Activated CD8-positive, alpha-beta memory T cell treated with anti-CD3 and anti-CD28 coated beads for 1 hour (primary cell): ENCODE measurements at places on chromosomes 2 and 18.

- DNase-seq = no peak
Measured at GRCh38 chr2:230178546-230179485, 41.0 kb downstream of the SP110 start.

GRCh38 chr2:27225526-27225925, 8.4 kb downstream of the CAD start:
- DNase-seq = no peak

DNA sequence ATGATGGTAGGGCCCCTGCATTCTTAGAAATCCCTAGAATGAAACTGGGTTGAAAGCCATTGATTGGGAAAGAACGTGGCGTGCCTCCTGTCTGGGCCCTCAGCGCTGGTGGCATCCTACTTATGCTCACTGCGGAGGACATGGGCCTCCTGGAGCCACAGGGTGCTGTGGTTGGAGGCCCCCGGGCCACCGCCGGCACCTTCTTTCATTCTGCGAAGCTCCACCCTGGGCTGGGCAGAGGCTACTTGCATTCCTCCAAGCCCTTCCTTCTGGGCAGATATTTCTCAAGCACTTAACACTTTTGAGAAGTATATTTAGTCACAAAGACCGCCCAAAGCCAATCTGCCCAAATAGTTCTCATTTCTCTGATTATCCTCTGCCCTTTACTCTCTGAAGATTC, 311.9 kb downstream of the MYCN start:
- DNase-seq = no peak

- no peak for DNase-seq
Measured at GRCh38 chr2:64260817-64261216, 116.6 kb upstream of the PELI1 start.

DNA sequence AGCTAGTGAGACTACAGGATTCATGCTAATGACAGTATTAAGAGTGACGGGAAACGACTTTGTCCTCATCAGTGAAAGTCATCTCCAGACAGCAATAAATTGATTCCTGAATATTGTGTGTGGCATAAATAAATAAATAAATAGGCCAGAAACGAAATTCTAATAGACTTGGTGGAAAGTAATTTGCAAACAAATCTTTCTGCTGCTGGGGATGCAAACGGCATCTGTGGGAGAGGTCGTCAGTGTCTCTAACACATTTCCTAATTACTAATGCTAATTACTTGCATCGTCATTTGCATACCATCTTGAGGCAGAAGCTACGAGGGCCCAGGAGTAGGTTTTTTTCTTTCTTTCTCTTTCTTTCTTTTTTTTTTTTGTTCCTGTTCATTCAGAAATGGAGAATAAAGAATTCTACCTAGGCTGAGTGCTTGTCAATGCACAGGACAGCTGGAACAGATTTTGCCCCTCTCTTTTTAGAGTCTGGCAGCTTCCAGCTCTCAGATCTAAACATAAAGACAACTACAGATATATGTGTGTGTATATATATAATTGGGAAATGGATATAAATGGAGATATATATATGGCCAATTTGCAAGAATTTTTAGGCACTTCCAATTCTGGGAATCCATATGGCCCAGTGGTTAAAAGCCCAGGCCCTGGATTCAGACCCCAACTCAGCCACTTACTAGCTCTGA, 75.1 kb downstream of the SPP2 start:
- no peak for DNase-seq

DNA sequence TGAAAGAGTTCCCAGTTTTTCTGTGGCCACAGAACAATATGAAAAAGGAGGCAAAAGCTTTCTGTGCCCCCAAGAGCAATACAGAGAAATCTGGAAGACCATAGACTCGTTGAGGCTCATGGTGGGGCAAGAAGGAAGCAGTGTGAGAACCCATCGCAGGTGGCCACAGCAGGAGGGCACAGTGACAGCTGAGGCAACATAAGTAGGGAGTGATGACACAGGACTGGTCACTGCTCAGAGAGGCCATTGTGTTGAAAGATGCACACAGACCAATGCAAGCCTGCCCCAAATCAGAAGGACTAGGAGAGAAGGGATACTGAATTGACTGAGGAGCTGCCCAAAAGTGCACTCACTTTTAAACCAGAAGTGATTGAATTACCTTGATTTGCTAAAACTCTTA, 483.6 kb downstream of the EPHA4 start:
- no peak for DNase-seq

GRCh38 chr2:26778507-26778906, 7.3 kb upstream of the CENPA start:
- DNase-seq = no peak

GRCh38 chr2:65193446-65193845, 34.2 kb upstream of the ACTR2 start:
- no peak for DNase-seq

GRCh38 chr2:28216331-28216730, 176.3 kb upstream of the FOSL2 start:
- DNase-seq = no peak

- DNase-seq = no peak
Measured at GRCh38 chr2:45739796-45740485, 88.5 kb downstream of the PRKCE start.

DNA sequence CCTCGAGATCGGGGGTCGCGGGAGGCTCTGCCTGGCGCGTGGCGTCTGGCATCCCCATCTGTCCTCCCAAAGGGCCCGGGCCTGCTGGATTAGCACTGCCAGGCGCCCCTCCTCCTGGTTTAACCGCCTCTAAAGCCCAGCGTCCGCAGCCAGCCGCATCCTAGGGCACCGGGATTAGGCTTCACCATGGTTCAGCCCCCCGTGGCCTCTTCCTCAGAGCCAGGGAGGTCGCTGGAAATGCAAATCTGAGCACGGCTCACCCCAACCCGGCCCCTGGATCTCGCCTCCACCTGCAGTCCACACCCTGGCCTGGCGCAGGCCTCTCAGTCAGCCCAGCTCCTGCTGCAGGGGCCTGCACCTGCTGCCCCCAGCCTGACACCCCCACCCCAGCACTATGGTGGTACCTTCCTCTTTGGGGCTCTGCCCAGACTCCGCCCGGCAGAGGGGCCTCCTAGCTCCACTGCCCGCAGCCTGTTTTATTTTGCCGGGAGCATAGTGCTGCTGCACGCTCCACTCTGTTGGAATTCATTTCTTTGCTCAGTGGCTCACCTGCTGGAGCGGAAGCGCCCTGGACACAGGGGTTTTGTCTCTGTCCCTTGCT, 13.2 kb downstream of the PRELID3A start:
- no peak for DNase-seq

- no peak for DNase-seq
Measured at GRCh38 chr18:5890331-5891183, 4.8 kb downstream of the TMEM200C start.

DNA sequence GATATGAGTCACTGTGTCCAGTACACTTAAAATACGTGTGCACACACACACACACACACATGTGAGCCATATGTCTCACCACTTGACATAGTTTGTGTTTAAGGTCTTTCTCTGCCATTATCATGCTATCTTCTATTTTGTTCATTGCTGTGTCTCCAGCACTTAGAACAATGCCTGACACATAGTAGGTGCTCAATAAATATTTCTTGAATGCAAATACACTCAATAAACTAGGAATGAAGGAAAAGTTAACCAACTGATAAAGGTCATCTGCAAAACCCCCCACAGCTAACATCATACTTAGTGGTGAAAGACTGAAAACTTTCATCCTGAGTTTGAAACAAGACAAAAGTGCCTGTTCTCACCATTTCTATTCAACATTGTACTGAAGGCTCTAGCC, 4.4 kb downstream of the MOCOS start:
- DNase-seq = no peak

DNA sequence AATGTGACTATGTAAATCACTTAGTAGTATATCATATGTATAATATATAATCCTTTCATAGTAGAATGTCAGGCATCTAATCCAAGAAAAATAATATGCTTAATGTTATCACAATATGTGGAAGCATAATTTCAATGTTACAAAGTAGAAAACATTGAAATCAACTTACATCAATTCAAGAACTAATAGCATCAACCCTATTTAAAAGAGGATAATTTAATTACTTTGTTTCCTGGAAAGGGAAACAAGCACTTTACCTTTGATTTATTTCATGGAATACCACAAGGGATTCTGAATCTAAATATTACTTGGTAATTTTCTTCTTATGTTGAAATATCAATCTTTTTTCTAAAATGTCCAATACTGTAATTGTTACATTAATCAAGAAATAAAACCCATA, 30.6 kb upstream of the SOCS6 start:
- DNase-seq = no peak

DNA sequence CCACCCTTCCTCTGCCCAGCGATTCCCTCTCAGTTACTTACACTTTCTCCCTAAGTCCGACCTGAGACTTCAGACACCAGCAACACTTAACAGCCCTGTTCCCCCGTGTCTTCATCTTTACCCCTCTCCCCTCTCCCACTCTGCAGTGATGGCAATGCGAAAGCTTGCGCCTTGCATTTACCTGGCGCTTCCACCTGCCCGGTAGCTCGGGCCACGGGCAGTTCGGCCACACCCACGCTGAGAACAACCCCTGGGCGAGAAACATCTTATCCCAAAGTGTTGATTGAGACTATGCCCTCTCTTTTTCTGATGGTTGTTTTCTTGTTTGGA, 558 bp downstream of the DNAJC10 start:
- no peak for DNase-seq

- DNase-seq = no peak
Measured at GRCh38 chr18:33803636-33804035, 225.6 kb downstream of the ASXL3 start.

- DNase-seq = no peak
Measured at GRCh38 chr2:47249157-47249900, 94.2 kb upstream of the STPG4 start.

GRCh38 chr18:68387246-68387645, 327.7 kb downstream of the TMX3 start:
- DNase-seq = no peak

DNA sequence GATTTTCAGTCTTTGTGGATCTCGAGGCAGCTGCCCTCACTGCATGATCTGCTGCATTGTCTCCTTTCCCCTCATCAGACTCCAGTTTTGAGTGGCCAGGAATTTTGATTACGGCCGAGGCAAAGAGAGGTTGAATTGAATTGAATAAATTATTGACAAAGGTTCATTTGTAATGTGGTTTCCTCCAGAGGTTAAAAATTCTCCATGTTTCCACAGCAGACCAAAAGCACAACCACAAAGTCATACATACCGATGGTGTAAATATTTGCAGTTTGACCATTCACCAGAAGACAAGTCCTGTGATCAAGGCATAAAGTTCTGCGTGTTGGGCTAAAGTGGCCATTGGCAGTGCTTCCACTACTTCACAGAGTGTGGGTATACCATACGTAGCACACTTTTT, 343.8 kb upstream of the MYT1L start:
- DNase-seq = no peak

DNA sequence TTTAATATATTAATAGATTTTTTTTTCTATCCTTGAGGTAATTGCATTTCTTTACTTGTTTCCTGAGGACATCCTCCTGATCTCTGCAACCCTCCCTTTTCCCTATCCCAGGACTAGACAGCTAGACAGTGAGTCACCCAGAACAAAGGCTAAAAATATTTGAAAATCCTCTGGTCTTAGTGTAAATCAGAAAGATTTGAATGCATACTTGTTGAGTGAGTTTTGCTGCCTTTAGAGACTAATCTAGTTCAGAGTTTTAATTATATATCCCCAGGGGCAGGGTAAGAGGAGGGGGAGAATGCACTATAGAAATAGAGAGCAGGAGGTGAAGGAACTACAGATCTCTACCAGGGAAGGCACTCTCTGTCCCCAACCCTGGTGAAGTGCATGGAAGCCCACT, 202.3 kb upstream of the TCF4 start:
- DNase-seq = no peak

DNA sequence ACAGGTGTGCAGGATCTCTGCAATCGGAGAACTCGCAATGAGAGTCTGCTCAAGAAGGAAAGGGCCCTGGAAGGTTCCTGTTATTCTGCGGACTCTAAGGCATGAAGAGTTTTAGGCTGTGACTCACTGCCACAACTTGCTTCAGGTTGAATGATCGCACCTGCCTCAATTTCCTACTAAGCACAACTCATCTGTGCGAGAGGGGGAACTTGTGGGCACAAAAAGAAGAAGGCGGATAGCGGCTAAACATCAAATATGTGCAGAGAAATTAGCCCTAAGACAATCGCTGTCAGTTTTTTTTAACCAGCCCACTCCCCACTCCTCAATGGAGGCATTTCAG, 14.0 kb upstream of the CREG2 start:
- DNase-seq = no peak

DNA sequence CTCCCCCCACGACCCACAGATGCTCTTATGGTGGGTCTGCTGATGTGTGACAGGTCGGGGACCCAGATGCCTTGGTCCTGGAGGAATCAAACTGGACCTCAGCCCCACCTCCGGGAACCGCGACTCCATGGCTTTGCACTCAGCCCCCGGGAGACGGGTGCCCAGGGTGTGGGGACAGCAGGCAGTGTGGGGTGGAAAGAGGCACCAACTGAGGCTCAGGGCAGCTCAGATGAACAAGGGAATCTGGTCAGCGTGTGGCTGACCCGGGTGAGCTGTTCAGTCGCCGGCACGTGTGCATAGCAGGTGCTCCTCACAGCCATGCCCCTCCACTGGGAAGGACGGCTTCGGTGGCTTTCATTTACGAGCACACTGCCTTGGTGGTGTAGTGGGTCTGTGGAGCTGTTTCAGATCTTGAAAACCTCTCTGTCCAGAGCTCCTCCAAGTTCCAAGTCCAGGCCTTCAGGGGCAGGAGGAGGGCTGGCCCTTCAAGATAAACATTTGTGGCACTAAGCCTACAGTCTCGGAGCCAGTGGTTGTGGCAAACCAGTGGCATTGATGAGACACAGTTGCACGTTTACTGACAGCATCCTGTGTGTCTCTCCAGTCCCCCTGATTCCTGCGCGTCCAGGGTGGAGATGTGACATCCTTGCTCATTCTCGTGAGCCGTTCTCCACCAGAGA, 471.2 kb upstream of the HS6ST1 start:
- no peak for DNase-seq

DNA sequence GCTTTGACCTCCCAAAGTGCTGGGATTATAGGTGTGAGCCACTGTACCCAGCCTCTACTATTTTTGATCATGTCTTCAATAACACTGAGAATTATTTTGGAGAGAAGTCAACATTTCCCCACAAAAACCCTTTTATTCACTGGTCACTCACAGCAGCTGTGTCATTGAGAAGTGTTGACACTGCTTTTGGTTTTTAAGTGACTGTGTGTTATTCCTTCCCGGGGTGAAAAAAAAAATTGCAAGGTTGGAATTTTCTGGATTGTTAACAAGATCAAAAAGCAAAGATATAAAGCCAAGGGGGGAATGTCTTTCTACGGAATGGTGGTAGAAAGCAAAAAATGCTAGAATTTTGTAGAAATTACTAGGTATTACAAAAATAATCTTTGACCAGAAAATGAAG, 61.5 kb downstream of the TANC1 start:
- DNase-seq = no peak
